A549 treated with DMSO at 1 μM for 4 hours (cell line): ENCODE measurements at places on chromosomes 7 and 10. TPM values are rescaled to one million over a fixed set of nuclear protein-coding genes. Genes with fewer than 3 reads are reported as not detected.

The WNT8B gene
- 0.07 TPM in 1 of 5 replicates, not detected in the others for total RNA-seq

The ODAD2 gene
- not detected in 5 replicates for total RNA-seq

The MSS51 gene
- 0.36 to 0.74 TPM (median 0.44 TPM) in 5 replicates for total RNA-seq

The ZWINT gene
- 86.2 to 102 TPM (median 88.1 TPM) in 5 replicates for total RNA-seq

The NKX6-2 gene
- 0.10 to 0.25 TPM (median 0.23 TPM) in 5 replicates for total RNA-seq

The AKR1C8 gene
- total RNA-seq, result 0.32 to 0.49 TPM in 2 of 5 replicates, not detected in the others

The C7orf25 gene
- total RNA-seq, result 1.00 to 4.0 TPM (median 2.7 TPM) in 5 replicates

The CPN1 gene
- total RNA-seq, result 0.16 to 0.60 TPM (median 0.41 TPM) in 5 replicates

The GHRHR gene
- not detected in 5 replicates for total RNA-seq

The TSPAN13 gene
- 10.9 to 16.1 TPM (median 13.9 TPM) in 5 replicates for total RNA-seq

The STEAP1B gene
- 0.15 to 0.49 TPM (median 0.30 TPM) in 4 of 5 replicates, not detected in the other for total RNA-seq

The SPDYE6 gene
- not detected in 5 replicates for total RNA-seq

The NKX2-3 gene
- total RNA-seq, result 0.06 TPM in 1 of 5 replicates, not detected in the others

The RARRES2 gene
- total RNA-seq, result not detected in 5 replicates

The DOCK1 gene
- total RNA-seq, result 20.1 to 27.8 TPM (median 27.3 TPM) in 5 replicates

The CALML3 gene
- total RNA-seq, result not detected in 5 replicates

The GPAM gene
- 5.4 to 8.4 TPM (median 7.6 TPM) in 5 replicates for total RNA-seq

The CRTAC1 gene
- total RNA-seq, result 0.87 to 1.8 TPM (median 1.4 TPM) in 5 replicates

The IGFBP1 gene
- total RNA-seq, result 21.3 to 32.0 TPM (median 30.9 TPM) in 5 replicates

The PPP1R3A gene
- total RNA-seq, result not detected in 5 replicates

The SLC18A2 gene
- total RNA-seq, result 0.03 to 0.08 TPM (median 0.05 TPM) in 4 of 5 replicates, not detected in the other
